Thoracic aorta (tissue), 2 donors: ENCODE measurements at places on chromosomes 7 and 10. TPM values are rescaled to one million over a fixed set of nuclear protein-coding genes. Genes with fewer than 3 reads are reported as not detected.
A peak's percentile ranks its signal among the peaks of the same experiment; 100 is the strongest.

The DNTT gene
- not detected for total RNA-seq

The ALOX5 gene
- 69.7 TPM for total RNA-seq

The TAS2R3 gene
- 0.41 TPM for total RNA-seq

The OPN4 gene
- total RNA-seq, result not detected

The SPDYE9 gene
- total RNA-seq, result not detected

The PLAC9 gene
- 123 TPM for total RNA-seq

DNA sequence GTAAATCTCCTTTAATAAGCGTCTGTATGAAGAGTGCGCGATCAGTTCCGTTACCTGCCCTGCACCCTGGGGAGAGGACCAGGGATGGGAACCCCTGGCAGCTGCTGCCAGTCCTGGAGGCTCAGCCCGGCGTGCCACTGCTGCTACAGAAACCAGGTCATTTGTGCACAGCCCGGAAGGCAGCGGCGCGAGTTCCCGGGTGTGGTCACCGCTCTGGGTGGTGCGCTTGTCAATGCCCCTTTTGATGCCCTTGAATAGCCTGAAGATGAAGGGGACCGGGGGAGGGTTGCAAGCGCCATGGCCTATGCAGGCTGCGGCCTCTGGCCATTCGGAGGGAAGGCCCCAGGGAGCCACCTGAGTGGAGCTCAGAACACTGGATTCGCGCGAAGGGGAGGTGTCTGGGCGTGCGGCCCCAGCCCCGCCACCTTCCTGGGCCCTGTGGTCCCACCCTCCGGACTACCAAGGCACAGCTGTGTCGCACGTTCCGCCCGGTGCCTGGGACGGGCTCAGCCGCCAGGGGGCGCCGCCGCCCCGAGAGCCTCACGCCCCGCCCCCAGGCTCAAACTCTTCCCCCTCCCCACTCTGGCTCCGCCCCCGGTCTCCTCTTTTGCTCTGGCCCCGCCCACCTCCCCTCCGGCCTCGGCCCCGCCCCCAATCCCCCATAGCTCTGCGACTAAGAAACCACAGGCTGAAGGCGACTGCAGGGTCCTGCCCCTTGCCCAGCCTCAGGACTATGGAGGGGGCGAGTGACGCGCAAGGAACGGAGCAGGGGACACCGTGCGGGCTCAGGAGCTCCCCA is 16.5 kb downstream of the AP5Z1 start:
- no peak for DNase-seq

GRCh38 chr7:1920266-1920681 is 250.2 kb downstream of the ELFN1 start:
- no peak for DNase-seq

GRCh38 chr7:47636433-47637175 is 54.7 kb upstream of the TNS3 start:
- DNase-seq, result no peak

DNA sequence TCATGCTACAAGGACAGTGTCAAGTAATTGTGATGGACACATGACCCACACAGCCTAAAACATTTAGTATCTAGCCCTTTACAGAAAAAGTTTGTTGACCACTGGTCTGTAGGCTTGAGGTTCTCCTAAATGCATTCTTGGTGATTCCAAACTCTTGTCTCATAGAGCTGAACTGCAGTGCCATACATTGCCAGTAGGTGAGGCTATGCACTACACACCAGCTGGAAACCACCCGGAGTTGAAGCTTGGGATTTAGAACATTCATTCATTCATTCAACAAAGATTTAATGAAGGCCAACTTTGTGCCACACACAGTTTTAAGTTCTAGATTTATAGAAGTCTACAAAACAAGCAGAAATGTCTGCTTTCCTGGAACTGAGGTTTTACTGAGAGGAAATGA is 77.3 kb upstream of the TCF7L2 start:
- DNase-seq, result no peak

DNA sequence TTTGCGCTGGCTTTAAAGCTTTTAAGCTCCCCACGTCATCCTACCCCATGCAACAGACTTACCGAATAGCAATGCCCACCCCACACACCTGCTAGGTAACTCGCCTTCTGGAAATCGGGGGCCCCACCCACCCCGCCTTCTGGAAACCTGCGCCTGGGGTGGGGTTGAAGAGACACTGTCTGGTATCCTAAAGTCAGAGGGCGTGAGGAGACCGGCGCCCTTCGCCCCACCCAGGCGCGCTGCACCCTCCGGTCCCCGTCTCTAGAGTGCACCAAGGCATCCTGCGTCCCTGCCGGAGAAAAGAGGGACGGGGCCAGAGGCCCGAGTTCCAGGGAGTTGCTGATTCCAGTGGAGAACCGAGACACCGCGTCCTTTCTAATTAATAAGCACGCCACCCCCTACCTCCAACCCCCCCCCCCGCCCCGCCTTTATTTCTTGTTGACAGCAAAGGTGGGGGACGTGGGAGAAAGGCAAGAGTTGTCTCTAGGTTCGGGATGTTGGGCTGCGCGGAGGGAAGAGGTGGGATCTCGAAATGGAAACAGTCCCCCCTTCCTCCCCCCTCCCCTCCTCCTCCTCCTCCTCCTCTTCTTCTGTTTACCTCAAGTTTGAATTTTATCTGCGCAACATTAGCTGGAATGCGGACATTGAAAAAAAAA is 220.9 kb upstream of the MKLN1 start:
- DNase-seq, result no peak

GRCh38 chr10:132293201-132293812 is 14.4 kb downstream of the STK32C start:
- DNase-seq, result no peak

DNA sequence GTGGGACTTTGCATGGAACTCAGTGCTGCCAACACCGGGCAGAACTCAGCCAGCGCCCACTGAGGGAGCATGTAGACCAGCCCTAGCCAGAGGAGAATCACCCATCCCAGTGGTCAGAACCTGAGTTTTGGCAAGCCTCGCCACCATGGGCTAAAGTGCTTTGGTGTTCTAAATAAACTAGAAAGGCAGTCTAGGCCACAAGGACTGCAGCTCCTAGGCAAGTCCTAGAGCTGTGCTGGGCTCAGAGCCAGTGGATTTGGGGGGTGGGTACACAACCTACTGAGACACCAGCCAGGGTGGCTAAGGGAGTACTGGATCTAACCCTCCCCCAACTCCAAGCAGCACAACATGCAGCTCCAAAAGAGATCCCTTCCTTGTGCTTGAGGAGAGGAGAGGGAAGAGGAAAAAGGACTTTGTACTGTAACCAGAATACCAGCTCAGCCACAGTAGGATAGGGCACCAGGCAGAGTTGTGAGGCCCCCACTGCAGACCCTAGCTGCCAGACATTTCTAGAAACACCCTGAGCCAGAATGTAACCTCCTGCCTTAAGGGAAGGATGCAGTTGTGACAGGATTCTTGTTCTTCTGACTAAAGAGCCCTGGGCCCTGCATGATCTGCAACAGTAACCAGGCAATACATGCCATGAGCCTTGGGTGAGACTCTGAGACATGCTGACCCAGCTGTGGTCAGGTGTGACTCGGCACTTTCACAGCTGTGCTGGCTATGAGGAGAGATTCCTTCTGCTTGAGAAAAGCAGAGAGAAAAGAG is 24.4 kb downstream of the GSDME start:
- DNase-seq, result no peak

GRCh38 chr10:63515002-63515763 is 6.0 kb upstream of the REEP3 start:
- DNase-seq, result no peak

GRCh38 chr7:45881759-45882464 is 6.4 kb upstream of the IGFBP1 start:
- DNase-seq, result no peak

GRCh38 chr7:18890134-18890533 is 227.3 kb downstream of the TWIST1 start:
- no peak for DNase-seq

DNA sequence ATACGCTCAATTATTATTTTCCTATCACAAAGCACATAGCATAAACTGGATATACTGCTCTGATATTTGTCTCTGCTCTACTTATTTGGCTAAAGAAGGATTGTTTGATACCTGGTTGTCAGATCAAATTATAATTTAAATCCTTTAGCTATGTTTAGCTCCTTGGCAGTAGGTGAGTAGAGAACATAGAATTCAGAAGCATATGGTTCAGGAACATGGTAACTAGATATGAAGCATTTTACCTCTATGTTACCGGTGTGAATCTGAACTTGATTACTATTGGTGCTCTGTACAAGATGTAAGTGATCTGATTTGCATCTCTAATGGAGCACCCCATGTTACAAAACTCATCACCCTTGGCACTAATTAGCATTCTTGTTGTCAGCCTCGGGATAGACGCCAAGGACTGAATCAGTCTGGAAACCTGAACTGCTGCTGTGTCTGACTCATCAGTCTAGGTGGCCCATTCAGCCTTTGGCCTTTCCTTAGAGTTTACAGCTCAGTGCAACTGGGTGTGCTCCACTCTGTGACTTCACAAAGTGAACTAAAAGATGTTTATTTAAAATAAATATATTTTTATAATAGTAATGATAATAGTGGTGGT is 12.3 kb upstream of the MYPN start:
- no peak for DNase-seq

- DNase-seq, result no peak
Observed at GRCh38 chr7:51022821-51023220, 240.1 kb upstream of the GRB10 start.

DNA sequence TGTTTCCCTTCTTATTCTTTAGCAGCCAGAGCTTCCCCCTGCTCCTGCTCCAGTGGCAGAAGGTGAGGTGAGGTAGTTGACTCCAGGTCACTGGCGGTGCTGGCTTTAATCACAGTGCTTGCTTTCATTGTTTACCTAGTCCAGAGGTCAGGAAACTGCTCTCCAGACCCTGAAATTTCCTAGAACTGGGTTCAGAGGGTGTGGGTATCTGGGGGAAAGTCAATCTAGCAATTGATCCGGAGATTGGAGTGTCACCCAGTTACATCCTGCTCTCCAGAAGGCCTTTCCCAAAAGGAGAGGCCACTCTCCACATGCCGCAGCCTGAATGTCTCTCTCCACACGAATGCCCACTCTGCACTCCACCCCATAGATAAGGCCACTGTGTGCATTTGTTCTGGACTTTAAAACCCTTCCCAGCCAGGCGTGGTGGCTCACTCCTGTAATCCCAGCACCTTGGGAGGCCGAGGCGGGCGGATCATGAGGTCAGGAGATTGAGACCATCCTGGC is 2.1 kb upstream of the MBL2 start:
- DNase-seq, result no peak

DNA sequence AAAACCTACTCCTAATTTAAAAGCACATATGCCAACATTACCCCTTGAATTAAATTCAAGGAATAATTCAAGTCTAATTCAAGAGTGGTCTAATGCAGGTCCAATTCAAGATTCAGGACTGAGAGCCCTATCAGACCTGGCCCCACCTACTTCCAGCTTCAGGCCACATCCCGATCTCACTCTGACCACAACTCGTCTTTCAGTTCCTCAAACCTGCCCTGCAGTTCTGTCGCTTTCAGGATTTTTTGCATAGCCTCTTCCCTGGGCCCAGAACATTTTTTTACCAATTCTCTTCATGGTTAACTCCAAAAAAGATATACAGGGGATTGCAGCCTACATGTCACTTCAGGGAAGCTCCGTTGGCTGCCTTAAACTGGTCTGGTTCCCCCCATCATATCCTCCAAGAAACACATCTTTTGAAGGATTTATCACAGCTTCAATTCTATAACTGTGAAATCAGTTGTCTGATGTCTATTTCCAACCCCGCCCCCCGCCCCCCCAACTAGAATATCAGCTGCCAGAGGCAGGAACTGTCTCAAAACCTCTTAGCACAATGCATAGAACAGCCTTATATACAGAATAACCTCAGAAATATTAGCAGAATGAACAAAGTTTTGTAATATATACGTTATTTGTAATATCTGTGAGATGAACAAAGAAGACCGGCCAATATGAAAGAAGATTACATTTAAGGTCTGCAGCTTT is 20.8 kb downstream of the CCDC6 start:
- DNase-seq, result no peak

GRCh38 chr10:122376364-122376961 is 2.0 kb downstream of the PLEKHA1 start:
- DNase-seq, result no peak

GRCh38 chr10:16466001-16466400 is 29.2 kb downstream of the PTER start:
- no peak for DNase-seq

- peak; percentile 30 for DNase-seq
Observed at GRCh38 chr7:78018641-78019446, 220.3 kb downstream of the PHTF2 start.

- no peak for DNase-seq
Observed at GRCh38 chr7:111027396-111027795, 63.5 kb upstream of the LRRN3 start.

DNA sequence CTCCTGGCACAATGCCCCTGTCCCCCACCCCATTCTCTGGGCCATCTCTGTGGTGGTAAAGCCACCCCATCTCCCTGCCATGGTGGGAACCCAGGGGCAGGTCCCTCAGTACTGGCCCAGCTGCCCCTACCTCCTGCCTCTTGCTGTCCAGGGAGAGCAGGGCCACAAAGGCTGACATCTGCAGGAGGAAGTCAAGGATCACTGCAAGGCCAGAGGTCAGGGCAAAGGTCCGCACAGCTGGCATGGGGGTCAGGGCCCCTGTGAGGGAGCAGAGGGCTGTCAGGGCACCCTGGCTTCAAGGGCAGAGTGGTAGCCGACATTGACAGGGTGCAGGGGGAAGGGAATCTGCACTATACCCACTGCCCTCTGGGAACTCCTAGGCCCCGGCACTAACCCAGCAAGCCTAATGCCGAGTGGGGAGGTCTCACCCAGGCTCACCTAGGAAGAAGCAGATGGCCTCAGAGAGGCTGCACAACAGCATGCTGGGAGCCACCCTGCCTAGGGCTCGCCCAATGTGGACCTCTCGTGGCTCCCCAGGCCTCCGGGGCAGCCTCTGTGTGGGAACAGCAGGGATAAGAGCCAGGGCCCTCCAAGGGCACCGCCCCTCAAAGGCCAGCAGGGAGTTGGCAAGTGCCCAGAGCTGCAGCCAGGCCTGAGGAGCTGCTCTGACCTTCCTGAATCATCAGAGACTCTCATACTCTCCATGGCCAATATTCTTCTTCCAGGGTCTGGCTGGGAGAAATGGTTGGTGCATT is 7.7 kb downstream of the NPC1L1 start:
- DNase-seq, result no peak

GRCh38 chr7:21013765-21014539 is 227.3 kb upstream of the SP8 start:
- DNase-seq, result no peak

DNA sequence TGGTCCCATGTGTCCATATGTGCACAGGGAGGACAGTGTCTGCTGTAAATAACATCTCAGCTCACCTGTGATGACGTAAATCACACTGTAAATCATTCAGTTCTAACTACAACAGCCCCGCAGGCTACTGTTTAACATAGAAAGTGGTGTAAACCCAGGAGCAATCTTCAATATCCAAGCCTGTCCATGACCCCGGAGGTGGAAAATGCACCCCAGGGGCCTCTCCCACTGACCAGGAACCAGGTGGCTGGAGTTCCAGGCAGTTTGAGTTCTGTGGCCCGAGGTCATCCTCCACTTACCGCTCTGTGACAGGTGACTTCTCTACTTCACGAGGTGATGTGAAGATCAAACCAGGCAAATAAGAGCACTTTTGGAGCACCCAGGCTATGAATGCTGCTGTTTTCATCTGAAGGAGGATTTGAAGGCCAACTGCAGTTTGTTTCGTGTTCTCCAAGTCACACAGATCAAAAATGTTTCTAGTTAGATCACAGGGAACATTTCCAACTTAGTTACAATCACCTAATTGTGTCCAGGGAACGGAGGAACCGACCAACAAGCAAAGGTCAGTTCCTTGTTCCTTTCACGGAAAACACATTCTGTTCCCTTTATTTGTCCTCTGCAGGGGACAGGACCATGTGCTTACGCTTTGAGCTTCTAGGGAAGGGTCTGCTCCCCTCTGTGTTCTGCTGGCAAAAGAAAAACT is 131.8 kb downstream of the WDR37 start:
- DNase-seq, result no peak
